ENCODE measurements at places on chromosomes 6 and 20.

- no peak for DNase-seq
Observed at GRCh38 chr6:122426597-122426996, 27.1 kb downstream of the HSF2 start.

- DNase-seq = no peak
Observed at GRCh38 chr20:34293119-34293518, 10.0 kb downstream of the AHCY start.

- no peak for DNase-seq
Observed at GRCh38 chr6:135983718-135984343, 132.3 kb downstream of the PDE7B start.

DNA sequence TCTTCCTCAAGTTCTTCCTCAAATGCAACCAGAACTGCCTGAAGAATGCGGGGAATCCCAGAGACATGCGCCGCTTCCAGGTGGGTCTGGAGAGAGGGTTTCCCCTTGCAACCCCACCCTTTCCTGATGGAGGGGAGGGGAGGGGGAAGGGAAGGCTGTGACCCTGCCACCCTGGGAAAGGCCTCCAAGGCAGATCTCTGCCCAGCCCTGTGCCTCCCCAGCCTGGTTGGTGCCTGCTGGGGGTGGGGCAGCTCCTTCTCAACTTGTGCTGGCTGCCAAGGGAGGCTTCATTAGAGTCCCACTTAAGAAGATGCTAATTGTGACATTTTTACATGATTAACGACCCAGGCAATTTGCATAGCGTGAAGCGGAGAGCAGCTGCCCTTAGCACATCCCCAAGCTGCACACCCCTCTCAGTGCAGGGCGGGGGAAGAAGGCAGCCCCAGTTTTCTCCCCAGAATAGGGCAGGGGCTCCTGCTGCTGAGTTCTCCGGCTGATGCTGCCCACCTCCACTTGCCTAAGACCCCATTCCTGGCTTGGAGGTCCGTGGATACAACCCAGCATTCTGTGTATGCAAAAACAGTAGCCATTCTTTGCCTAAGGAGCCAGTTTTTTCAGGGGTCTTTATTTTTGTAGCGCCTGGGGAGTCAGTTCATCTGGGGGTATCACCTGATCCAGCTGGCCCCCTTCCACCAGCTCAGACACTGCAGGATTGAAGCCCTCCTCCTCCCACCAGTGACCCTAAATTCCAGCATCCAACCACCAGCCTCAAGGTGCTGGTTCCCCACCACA lies 51.7 kb downstream of the CPXM1 start:
- DNase-seq = no peak

- no peak for DNase-seq
Observed at GRCh38 chr20:10419550-10420133, 14.4 kb downstream of the MKKS start.

DNA sequence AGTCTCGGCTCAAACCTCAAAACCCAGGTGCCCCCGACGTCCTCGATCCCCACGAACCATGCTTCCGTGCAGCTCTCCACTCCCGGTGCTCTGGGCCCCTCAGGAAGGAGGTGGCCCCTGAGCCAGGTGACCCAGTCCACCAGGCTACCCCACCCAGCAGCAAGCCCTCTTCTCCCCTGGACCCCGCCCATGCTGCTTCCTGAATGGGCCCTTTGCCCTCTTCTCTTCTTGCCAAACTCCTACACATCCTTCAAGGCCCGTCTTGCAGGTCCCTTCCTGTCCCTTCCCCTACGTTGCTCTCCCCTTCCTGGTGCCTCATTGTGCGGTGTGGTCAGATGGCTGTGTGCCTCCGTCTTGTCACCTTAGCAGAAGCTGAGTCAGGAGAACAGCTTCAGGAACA lies 3.4 kb upstream of the GATA5 start:
- DNase-seq = no peak

DNA sequence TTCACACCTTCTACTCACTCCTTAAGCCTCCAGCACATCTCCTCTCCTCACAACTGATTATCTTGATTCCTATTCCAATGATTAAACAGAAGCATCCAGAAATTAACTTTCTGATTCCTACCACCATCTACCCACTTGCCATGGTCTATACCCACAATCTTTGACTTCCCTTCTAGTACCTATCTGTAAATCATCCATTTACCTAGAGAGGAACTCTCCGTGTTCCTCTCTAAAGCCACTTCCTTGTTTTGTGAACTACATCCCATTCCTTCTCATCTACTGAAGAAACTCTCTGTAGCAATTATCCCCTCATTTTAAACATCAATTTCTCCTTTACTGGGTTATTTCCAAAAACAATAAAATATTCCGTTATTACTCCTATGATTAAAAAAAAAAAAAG lies 167.3 kb downstream of the ARHGAP18 start:
- no peak for DNase-seq

- peak; percentile 46 for DNase-seq
Observed at GRCh38 chr20:44733341-44734069, 12.2 kb upstream of the KCNK15 start.

- DNase-seq = no peak
Observed at GRCh38 chr6:133887156-133887879, 1.6 kb upstream of the TCF21 start.

- DNase-seq = no peak
Observed at GRCh38 chr6:34131326-34132290, 14.3 kb downstream of the GRM4 start.

- no peak for DNase-seq
Observed at GRCh38 chr6:40779409-40779808, 192.2 kb upstream of the LRFN2 start.
